ENCODE measurements at places on chromosomes 6 and 20.

DNA sequence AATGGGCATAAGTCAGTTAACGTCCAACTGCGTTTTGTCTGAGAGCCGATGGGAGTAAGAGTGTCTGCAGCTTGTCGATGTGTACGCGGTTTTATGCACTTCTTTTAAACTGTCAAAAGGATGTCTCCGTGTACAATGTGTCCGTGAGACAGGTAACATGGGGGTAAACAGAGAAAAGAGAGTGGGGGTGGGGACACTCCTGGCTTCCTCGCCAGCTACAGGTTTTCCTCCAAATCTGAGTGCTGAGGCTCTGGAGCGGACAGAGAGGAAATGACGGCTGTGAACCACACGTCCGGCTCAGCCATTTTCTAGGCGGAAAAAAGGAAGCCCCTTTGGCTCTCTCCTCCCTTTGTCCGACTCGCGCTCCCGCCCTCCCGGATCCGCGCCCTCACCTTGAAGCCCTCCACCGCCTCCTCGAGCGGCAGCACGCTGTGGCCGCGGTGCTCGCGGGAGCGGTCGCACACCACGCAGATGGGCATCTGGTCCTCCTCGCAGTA is 916 bp downstream of the TRIM27 start:
- no peak for DNase-seq

- no peak for DNase-seq
These were observed 121.3 kb downstream of the CLVS2 start for GRCh38 chr6:123117145-123117908.

DNA sequence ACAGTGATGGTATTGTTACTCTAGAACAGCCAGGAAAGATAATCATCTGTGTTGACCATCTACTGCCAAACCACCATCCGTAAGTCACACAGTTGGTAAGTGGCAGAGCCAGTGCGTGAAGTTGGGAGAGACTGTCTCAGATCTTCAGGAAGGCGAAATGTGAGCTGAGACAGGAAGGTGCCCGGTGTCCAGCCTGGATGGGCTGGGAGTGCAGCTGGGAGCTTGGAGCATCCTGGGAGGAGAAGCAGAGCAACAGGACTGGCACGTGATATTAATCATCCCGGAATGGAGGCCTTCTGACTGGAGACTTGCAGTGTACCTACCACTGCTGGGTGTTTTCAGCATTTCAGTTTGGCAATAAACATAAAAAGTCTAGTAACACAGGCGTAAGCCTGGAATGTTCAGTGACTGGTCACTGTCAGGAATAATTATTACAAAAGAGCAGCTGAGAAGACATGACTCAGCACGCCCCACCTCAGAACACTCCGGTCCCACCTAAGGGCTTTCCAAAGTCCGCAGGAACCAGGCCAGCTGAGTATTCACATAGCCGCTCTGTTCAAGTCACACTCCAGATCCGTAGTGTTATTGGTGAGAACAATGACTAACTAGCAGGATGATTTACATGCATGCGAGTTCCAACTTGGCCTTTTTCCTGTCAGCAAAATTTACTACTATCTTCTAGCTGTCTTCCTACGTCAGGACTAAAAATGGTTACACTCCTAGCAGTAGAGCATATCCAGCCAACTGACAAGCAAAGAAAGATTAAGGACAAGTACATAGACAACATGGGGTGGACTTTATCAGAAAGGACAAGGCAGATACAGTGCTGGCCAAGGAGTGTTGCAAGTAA is 45.1 kb upstream of the PNRC1 start:
- peak; percentile 66 for DNase-seq

- DNase-seq, result no peak
These were observed 192.3 kb downstream of the UTRN start for GRCh38 chr6:144477396-144477795.

GRCh38 chr6:130610303-130610702 is 216.9 kb upstream of the SMLR1 start:
- DNase-seq, result no peak

DNA sequence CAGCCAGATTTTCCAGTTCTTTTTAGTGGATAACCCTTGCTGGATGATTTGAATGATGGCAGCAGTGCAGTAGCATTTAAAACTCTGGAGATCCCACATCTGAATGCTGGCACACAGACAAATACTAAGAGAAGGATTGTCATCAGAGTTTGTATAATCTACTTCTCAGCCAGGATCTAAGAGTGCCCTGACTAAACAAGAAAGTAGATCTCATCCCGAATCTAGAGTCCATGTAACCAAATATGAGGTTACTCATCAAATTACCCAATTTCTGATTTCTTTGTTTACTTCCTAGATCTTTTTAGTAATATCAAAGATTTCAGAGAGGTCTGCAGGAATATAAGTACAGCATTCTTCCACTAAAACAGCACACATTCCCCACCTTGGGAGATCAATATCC is 7.8 kb downstream of the TMC2 start:
- DNase-seq, result no peak

GRCh38 chr20:33724439-33725094 is 4.5 kb upstream of the PXMP4 start:
- no peak for DNase-seq

- DNase-seq, result no peak
These were observed 833.7 kb downstream of the TFAP2A start for GRCh38 chr6:9581155-9581554.

DNA sequence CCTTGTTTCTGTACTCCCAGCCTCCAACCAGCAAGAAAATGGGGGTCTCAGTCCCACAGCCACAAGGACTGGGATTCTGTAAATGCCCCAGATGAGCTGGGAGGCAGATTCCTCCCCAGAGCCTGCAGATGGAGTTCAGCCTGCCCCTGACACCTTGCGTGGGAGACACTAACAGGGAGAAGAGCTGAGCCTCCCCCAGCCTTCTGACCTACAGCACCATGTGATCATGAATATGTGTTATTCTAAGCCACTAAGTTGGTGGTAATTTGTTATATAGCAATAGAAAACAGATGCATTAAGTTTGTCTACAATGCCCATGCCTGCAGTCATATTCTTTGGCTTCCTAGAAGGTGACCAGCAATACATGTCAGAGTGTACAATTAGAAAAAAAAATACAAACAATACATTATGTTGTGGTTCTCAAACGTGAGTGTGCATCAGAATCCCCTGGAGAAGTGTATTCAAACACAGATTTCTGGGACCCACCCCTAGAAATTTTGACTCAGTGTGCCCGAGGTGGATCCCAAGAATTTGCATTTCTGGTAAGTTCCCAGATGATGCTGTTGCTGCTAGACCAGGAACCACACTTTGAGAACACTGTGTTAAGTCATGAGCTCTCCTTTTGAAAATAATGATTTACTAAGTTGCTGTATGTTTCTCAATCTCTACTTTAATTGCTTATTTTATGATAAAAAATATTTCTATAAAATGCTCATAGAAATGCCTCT is 39.9 kb downstream of the SLC22A3 start:
- no peak for DNase-seq

DNA sequence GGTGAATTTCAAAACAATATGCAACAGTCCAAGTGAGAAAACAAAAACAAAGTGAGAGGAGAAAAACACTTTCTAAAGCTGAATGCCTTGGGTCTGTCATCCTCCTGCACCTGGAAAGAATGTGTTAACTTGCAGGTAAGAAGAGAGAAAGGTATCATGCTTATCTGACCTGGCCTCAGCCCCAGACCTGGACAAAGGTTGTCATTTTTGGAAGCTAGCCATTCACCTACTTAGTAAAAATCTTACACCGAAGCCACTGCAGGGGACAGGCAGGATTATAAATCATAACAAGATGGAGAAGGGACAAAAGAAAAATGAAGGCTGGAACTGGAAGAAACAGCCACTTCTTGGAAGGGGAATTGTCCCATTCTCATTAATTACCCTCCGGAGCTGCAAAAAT is 69.4 kb downstream of the GFOD1 start:
- no peak for DNase-seq

GRCh38 chr6:14286144-14286543 is 168.6 kb downstream of the CD83 start:
- DNase-seq, result no peak

GRCh38 chr20:44447827-44448419 is 27.8 kb upstream of the TTPAL start:
- no peak for DNase-seq

- no peak for DNase-seq
These were observed 115.9 kb downstream of the QKI start for GRCh38 chr6:163530406-163530805.

GRCh38 chr20:9137001-9137400 is 68.1 kb downstream of the PLCB4 start:
- no peak for DNase-seq

DNA sequence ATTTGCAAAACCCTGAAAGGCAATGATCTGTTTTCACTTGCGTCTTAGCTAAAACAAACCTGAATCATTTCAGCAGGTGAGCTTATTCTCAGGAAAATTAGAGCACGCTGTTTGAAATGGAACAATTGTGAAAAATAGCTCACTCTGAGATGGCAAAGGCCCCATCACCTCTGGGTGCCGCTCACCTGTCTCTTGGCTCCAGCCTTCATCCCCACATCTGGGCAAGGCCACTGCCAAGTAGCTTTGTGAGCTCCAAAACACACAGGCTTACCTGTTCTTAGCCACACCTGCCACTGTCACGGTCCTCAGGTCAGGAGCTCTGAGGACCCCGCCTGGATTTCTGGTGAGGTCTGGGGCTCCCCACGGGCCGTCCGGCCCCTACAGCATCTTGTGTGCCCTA is 66.7 kb downstream of the SMOC2 start:
- no peak for DNase-seq

DNA sequence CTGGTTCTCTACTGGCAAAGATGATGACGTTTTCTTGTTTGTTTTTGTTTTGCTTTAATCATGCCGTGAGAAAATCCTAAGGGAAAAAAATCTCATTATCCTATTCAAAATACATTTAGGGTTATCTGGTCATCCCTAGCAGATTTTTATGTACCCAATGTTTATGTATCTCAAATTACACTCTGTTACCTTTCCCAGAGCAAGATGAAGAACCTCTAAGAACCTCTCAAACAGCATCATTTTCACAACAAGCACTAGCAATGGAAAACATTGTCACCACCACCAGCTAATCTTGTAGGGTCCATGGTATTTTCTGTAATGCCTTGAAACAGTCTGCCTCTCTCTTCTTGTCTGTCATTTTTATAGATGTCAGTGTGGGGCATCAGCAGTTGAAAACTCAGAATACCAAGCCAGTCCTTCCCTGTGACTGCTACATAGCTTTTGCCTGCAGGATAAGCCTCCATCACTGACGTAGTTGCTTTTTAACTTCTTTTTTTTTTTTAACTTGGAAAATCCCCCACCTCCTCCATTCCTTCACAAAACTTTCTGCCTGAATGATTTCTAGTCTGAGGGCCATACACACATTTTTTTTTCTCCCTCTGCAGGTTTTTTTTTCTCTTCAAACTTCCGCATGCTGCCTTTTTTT is 2.4 kb upstream of the SNAP25 start:
- DNase-seq, result no peak

DNA sequence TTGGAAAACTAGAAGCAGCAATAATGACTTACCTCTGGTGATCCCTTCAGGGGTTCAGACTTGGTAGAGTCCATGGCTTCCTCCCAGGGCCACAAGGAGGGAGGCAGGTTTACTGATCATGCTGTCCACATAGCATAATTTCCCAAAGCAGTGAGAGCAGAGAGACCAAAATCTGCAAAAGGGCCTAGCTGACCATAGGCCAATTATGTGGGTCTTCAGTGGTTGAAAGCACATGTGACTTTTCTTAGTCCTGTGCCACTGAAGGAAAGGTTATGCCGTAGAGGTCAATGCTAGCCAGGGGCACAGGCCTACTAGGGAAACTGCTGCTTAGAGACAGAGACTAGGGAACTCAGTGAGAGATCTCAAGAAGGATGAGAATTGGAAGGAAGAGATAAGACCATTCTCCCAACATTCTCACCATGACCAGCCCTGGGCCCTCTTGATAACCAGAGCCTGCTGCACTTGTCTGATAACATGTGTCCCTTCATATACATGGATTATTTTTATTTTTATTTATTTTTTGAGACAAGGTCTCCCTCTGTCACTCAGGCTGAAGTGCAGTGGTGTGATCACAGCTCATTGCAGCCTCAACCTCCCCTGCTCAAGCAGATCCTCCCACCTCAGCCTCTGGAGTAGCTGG is 2.0 kb upstream of the GTPBP2 start:
- DNase-seq, result no peak

- DNase-seq, result no peak
These were observed 116.3 kb upstream of the EMILIN3 start for GRCh38 chr20:41482647-41483552.

DNA sequence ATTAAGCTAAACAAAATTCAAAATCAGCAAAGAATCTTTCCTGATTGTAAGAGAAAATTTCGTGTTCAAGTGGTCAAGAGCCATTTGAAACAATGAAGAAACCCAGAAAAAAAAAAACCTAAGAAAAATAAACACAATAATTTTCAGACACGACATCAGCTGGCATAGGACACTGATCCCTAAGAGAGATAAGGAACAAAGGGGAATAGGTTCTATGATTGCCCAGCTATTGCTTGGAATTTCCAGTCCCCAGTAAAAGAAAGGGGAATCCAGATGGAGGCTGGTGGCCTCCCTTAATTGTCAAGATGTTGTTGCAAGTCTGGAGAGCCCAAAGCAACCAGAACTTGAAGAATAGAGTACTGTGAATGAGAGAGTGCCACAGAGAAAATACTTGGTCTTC is 48.5 kb downstream of the COL12A1 start:
- no peak for DNase-seq

DNA sequence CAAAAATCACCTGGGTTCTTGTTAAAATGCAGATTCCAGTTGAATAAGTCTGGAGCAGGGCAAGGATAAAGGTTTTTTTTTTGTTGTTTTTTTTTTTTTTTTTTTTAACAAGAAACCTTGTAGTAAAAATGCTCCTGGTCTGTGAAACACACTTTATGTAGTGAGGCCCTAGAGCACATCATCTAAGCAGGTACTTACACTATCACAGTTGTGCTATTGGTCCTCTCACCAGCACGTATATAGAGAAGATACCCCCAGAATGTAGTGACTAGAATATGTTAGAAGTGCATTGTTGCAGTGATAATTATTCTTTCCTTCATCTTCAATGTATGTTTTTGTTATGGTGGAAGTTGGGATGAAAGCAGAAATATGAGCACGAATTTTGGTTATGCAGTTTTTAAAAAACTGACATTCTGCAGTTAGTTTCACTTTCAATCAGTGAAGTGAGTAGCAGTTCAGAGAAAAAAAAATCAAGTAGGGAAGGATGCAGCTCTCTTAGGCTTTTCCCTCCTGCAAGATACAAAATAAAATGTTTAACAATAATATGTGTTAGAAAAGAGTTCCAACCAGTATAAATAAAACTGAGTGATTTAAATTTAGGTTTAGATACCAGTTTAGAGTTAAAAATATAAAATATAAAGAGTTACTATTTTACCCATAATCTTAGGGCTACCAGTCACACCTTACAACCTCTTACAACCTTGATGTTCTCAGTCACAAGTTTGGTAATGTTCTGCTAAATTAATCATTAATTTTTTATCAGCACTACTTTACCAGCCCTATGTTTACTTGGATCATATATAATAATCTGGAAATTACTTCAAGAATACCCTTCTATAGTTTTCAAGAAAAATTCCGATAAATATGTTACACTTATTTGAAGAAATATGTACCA is 9.2 kb upstream of the DEFB113 start:
- no peak for DNase-seq

DNA sequence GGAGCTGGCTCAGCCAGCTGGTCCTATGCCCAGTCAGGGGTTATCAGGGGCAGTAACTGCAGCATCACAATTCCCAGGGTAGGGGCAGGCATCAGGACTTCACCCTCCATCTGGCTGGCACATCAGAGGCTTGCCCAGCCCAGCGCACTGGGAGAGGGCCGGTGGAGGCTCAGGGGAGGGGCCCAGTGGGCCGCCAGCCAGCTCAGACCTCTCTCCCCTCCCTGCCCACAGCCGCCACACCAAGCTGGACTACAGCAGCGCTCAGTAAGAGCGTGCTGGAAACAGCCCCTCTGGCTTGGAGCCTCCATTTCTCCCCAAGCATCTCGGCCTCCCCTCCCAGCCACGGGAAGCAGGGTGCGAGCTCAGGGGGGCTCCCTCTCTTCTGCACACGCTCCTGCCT is 22.0 kb downstream of the ADA start:
- DNase-seq, result no peak
